ENCODE measurements at places on chromosomes 3 and 15.

GRCh38 chr15:83444936-83445335 is 2.2 kb upstream of the SH3GL3 start:
- DNase-seq, result no peak

DNA sequence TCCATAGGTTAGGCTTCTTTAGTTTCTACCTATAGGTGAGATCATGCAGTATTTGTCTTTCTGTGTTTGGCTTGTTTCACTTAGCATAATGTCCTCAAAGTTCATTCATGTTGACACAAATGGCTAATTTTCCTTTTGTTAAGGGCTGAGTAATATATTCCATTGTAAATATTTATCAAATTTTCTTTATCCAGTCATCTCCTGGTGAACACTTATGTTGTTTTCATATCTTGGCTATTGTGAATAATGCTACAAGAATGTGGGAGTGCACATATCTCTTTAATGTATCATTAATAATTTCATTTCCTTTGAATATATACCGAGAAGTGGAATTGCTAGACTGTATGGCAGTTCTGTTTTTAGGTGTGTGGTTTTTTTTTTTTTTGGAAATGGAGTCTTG is 250.9 kb upstream of the SEMA6D start:
- no peak for DNase-seq

DNA sequence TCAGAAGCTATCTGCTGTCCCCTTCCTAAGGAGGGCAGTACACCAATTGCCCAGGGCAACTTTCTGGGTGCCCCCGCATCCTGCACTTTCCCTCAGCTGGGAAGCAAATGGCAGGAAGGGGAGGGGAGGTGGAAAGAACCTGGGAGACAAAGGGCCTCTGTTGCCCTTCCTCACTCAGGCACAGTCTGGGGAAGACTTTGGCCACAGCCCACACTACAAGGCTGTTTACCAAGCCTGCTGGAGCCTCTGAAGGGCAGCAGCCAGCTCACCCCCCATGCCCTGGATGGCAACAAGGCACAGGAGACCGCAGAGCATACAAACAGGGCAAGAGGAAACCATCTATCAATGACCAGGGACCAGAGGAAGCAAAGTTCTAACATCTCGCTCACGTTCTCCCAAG is 42.4 kb downstream of the ARRDC4 start:
- DNase-seq, result no peak

- no peak for DNase-seq
Observed at GRCh38 chr3:39050029-39050428, 1.7 kb downstream of the SCN11A start.

GRCh38 chr3:62622553-62623174 is 249.3 kb upstream of the FEZF2 start:
- peak; percentile 18 for DNase-seq

DNA sequence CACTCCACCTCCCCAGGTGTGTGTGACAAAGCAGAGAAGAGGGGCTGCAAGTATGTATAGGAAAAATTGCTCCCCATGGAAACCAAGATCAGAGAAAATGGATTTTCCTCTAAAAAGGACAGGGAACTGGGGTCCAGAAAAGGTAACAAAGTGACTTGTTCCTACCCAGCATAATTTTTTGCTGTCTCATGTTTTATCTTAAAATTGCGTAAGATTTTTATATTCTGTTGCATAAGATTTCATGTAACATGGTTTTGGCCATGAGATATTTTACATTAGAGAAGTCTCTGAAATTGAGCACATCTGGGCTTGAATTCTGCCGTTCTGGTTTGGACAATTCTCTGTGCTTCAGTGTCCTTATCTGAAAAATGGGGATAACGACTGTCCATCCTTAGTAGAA is 335.7 kb upstream of the RORA start:
- DNase-seq, result no peak

DNA sequence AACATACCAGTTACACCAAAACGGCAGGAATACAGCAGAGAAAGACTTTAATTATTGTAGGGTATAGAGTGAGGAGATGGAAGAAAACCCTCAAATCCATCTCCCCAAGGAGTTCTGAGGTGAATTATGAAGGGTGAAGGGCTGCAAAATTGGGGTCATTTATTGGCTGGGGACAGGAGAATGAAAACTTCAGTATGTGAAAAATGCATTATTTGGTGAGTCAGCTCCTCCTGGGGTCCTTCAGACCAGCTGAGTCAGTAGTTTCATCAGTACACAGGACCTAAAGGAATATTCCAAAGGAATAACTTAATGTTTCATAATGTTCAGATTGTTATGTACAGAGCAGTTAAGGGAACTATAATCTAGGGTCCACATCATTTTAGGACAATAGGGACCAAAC is 566.0 kb downstream of the GBE1 start:
- DNase-seq, result no peak

- DNase-seq, result no peak
Observed at GRCh38 chr3:109382588-109382987, 45.2 kb upstream of the DPPA4 start.

GRCh38 chr15:72982714-72983113 is 69.5 kb upstream of the NEO1 start:
- no peak for DNase-seq
